ENCODE measurements at places on chromosomes 12 and 14.
A peak's percentile ranks its signal among the peaks of the same experiment; 100 is the strongest.

DNA sequence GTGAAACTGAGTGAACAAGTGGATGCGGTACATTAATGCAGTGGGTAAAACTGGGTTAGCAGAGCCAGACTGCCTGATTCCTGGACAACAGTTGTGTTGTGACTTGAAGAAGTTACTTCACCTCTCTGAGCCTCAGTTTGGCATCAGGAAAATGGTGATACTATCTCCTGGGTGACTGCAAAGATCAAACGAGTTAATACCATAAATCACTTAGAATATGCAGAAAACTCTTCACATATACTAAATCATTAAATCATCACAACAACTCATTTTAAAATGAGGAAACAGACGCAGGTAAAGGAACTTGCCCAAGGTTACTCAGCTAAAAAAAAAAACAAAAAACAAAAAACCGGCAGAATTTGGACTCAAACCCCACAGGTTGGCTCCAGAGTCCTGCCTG lies 811 bp downstream of the MTERF2 start:
- DNase-seq: no peak

- DNase-seq: peak; percentile 76
These were observed at the start of gene PLEKHA5 for GRCh38 chr12:19129486-19130223. Gene PLEKHA5 (plus strand): TSS chr12:19129733. CDS start chr12:19129800, 67 bp downstream.

DNA sequence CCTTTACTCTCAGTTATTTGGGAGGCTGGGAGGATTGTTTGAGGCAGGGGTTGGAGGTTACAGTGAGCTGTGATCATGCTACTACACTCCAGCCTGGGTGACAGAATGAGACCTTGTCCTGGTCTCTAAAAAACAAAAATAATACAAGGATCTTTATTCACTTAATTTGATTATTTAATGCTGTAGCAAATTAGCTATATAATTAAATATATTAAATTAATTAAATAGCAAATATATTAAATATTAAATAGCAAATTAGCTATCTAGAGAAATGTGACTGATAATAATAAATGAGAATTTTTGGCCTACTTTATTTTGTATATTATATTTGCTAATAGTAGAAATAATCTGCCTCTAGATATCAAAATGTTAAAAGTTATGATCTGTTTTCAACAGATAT lies 298.8 kb upstream of the NAV3 start:
- DNase-seq: no peak

DNA sequence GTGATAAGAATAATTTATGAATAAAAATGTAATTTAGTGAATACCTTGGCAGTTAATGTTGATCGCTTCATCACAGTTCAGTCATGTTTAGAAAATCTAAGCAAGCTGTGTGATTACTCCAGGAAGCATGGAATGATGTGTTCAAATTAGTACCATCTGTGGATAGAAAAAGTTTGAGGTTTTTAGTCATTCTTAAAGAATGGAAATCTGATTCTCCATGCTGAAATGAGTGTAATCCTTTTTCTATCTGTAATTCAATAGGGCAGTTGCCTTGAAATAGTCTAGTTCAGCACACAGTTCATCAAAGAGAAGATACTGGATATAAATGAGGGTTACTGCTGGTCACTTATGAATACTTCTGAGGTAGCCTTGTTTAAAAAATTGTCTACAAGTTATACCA lies 127.2 kb upstream of the MYF6 start:
- no peak for DNase-seq

GRCh38 chr12:11756523-11756922 lies 107.0 kb downstream of the ETV6 start:
- no peak for DNase-seq

- no peak for DNase-seq
These were observed 119.3 kb downstream of the HMGA2 start for GRCh38 chr12:65943388-65944137.

DNA sequence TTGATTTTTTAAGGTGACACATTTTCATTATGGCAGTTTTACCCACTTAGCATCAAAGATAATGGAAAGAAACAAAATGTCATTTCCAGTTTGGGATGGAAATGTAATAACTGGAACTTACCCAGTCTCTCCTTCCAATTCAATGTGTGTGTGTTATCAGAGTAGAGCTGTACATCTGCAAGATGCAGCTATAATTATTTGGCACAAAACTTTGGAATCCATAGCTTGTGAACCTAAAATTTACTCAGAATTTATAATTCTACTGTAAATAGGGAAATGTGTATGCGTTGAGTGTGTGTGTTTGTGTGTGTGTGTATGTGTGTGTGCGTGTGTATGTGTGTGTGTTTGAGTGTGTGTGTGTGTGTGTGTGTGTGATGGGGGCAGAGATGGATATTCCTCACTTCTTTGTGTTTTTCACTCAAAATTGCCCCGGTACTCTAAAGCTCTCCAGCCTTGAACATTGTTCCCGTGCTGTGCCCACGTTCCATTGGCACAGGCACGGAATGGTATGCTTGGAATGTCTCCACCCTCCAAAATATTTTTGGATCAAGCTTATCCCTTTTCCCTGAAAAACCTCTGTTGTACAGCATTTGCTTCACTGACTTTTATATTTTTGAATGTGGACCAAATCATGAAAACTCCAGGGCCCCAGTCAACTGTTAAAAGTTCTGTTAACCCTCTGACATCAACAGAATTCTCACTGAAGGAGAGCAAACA lies 150.2 kb upstream of the BMP4 start:
- DNase-seq: no peak

- DNase-seq: no peak
These were observed 4.8 kb downstream of the ARHGAP9 start for GRCh38 chr12:57474862-57475261.

DNA sequence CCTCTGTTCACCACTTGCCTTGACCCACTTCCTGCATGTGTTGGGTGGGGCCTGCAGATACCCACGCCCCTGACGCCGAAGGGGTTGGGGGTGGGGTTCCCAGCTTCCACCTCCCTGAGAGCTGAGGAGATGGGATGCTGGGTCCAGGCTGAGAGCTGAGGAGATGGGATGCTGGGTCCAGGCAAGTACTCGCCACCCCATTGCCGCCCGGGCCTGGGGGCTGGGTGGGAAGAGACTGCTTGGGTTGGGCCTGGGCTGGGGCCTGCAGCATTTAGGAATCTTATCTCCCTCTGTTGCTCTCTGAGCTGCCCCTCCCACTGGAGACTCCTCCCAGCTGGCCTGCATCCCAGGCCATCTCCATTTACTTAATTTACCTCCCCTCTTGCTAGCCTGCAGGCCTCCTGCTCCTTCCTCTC lies 17.4 kb downstream of the TEAD4 start:
- no peak for DNase-seq

GRCh38 chr12:20438299-20438779 lies 70.0 kb downstream of the PDE3A start:
- DNase-seq: no peak

DNA sequence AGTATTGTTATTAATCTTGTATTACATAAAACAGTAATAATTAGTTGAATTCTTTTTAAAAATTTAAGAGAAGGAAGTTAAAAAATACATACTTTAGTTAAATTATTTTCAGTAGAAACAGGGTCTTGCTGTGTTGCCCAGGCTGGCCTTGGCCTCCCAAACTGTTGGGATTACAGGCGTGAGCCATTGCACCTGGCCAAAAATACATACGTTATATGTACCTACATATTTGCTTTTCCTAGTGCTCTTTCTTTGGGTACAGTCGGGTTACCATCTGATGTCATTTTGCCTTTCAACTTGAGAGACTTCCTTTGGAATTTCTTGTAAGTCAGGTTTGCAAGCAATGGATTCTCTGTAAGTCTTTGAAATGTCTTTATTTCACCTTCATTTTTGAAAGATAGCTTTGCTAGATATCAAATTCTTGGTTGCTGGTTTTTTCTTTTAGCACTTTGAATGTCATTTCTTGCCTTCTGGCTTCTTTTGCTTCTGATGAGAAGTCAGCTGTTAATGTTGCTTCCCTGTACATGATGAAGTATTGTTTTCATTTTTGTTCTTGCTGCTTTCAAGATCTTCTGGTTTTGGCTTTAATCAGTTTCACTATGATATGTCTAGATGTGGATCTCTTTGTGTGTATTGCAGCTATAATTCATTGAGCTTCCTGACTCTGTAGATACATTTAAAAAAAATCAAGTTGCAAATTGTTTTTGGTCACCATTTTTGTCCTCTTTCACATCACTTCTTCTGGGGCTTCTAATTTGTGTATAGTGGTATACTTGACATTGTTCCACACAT lies 84.4 kb downstream of the SPATS2 start:
- no peak for DNase-seq

- DNase-seq: peak; percentile 85
These were observed 12.3 kb downstream of the CCDC88C start for GRCh38 chr14:91405241-91405721.

DNA sequence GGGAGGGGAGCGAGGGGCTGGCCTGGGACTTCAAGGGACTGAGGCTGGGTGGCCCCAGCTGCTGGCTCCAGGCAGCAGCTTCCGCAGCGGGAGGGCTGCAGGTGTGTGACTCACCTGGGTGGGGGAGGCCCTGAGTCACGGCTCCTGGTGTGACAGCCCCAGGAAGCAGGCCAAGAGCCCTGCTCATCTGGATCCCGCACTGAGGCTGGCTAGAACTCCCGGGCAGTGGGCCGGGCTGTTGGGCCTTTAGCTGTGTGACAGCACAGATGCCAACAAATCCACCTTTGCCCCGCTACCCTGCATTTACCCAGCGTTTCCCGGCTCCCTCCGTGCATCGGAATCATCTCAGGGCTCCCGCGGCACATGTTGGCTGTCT lies 180.0 kb upstream of the PRMT8 start:
- no peak for DNase-seq

DNA sequence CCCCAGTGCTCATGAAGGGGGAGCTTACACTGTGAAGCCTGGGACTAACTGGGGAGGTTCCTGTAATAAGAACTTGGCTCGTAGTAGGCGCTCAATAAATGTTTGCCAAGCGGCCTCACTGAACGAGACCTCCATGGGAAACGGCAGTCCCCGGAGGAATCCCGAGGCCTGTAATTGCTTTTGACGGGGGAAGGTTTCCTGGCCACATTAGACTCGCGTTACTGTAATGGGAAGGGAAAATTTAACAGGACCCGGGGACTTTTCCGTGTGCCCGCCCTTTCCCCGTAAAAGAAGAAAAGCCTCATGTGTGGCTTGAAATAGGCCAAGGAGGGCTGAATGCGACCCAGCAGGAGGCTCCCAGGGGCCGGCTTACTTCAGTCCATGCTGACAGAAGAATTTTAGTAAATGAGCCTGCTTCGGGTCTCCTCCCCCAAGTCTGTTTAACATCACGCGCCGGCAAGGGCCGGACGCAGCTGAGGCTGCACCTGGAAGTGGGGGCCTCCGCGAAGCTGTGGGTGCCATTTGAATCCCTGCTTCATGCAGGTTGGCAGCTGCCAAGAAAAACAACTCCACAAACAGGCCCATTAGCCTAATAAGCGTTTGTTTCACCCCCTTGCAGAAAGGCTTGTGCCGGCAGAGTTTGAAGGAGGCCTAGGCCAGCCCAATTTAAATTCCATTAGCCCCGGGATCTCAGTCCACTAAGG lies 39.8 kb upstream of the PWP1 start:
- DNase-seq: no peak

GRCh38 chr12:107221913-107222312 lies 128.6 kb upstream of the CRY1 start:
- DNase-seq: no peak

DNA sequence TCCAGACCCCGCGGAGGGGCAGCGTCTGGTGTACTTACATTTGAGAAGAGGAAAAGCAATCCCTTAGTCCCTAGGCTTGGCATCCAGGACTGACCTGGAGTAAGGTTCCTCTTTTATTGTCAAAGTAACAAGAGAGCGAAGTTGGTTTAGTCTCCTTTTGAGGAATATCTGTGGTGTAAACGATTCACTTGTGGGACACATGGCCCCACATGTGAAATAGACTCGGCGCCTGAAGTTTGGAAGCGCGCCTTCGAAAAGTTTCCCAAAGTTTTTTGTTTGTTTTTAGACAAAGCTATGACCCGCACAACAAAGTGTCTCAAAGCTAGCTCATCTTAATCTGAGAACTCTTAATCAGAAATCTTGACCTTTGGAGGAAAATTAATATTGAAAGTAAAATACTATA lies 744 bp downstream of the STYX start:
- no peak for DNase-seq

- DNase-seq: no peak
These were observed 445.7 kb downstream of the DPF3 start for GRCh38 chr14:72448212-72448611.

Measured in activated CD4-positive, alpha-beta T cell treated with anti-CD3 and anti-CD28 coated beads, Interleukin-2, amount 10 ng/mL, durations not matched to agents 24 days and 14 days (primary cell).